Memory B cell (primary cell): ENCODE measurements at places on chromosomes 1 and 21.

DNA sequence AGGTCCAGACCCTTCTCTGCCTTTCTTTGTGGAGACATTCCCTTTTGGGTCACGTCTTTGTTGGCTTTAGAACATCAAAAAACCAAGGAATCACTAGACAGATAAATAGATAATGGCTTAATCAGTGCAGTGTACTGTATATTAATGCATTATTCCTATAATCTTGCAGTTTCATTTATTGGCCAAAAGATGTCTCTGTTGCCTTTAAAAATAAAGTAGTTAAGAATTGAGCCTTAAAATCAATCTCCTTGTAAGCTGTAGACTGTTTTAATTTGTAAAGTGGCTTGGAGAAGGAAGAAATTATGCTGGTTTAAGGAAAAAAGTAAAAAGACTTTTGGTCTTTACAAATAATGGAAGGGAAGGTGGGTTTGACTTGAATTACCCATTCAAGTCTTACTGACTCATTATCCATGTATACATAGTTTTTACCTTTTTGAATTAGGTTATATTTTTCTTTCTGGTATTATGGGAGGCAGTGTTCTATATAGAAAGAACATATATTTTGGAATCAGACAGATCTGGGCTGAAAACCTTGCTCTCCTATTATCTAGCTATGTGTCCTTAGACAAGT, 84.6 kb downstream of the VPS13D start:
- DNase-seq, result no peak

GRCh38 chr1:22920026-22920733, 52.5 kb downstream of the LACTBL1 start:
- DNase-seq, result no peak

- DNase-seq, result no peak
Measured at GRCh38 chr1:217989510-217989909, 295.6 kb upstream of the RRP15 start.

- no peak for DNase-seq
Measured at GRCh38 chr21:35231090-35231489, 182.0 kb upstream of the RUNX1 start.
